HCEC 1CT (cell line): ENCODE measurements at places on chromosomes 7 and 10.

GRCh38 chr7:5701085-5701914, 80.2 kb downstream of the RNF216 start:
- DNase-seq, result peak; percentile 7

GRCh38 chr10:133415752-133416151, 8.7 kb downstream of the SPRN start:
- no peak for DNase-seq

GRCh38 chr10:119853574-119853973, 19.1 kb downstream of the MCMBP start:
- DNase-seq, result no peak

DNA sequence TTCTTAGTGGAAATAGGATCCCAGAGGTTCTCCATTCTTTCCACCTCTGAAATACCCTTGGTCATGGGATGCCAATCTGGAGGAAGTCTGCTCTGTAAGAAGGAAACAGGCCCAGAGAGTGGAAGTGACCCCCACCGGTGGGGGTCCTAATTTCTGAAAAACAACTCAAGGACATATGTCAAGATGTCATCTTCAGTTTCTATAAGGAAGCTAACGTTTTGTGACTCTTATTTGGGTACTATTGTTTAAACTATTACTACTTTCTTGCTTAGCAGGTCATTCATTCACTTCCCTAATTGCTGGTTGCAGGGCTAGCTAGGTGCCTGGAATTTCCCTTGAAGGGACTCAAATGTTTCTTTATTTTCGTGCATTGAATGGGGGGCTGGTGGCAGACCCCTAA, 1.9 kb upstream of the ZNF775 start:
- DNase-seq, result no peak

GRCh38 chr7:24129597-24129996, 154.4 kb upstream of the NPY start:
- DNase-seq, result no peak
